ENCODE measurements at places on chromosomes 3 and 15. TPM values are rescaled to one million over a fixed set of nuclear protein-coding genes. Genes with fewer than 3 reads are reported as not detected.

RTP4 gene
- total RNA-seq, result 24.3 TPM

GRCh38 chr15:43209059-43209824, 11.6 kb downstream of the EPB42 start:
- peaks cover 2% of the 10 kb centered on the region for H3K4me1 ChIP-seq
- H3K36me3 ChIP-seq, result no peaks in the 10 kb centered on the region
- DNase-seq, result no peak

- H3K4me1 ChIP-seq, result peaks cover 2% of the 10 kb centered on the region
- no peak for DNase-seq
- no peaks in the 10 kb centered on the region for H3K36me3 ChIP-seq
- H3K27me3 ChIP-seq, result peaks cover 64% of the 10 kb centered on the region
These were observed 938 bp upstream of the SLCO2A1 start for GRCh38 chr3:134030379-134031347.

DNA sequence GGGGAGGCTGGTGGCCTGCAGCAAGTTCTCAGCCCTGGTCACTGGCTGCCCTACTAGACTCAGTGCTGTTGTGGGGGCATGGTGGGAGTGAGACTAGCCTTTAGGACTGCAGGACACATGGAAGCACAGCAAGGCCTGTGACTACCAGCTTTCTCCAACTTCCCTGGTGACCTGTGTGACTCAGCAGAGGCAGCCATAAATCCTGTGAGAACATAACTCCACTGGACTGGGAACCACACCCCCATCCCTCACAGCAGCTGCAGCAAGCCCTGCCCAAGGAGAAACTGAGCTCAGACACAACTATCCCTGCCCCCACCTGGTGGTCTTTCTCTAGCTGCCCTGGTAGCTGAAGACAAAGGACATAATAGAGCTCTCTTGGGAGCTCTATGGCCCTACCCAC, 111.3 kb downstream of the DCLK3 start:
- H3K27ac ChIP-seq, result no peak overlapping the region
- no peaks in the 10 kb centered on the region for H3K4me1 ChIP-seq
- H3K4me3 ChIP-seq, result no peak overlapping the region
- no peaks in the 10 kb centered on the region for H3K36me3 ChIP-seq

GRCh38 chr3:22244761-22245521, 493.9 kb upstream of the ZNF385D start:
- no peaks in the 10 kb centered on the region for H3K27me3 ChIP-seq
- H3K36me3 ChIP-seq, result no peaks in the 10 kb centered on the region
- H3K27ac ChIP-seq, result no peak overlapping the region
- H3K4me1 ChIP-seq, result no peaks in the 10 kb centered on the region

DNA sequence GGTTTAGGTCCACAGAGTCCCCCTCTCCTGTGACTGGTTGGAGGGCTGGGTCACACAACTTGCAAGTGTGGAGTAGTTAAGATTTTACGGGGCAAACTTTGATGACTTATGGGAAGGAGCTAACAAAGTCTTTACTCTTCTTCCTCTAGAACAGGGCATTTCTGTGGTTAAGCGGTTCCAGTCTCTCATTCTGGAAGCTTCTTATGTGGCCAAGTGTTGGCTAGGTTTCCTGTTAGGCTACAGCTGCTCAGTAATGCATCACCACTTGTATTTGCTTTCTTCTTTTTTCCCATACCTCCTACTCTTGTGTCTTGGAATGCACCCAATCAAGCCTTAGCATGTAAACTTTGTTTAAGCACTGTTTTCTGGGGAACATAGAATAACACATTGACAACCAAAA, 100.6 kb upstream of the PLAAT1 start:
- no peak for DNase-seq
- H3K27me3 ChIP-seq, result no peaks in the 10 kb centered on the region
- no peak overlapping the region for H3K4me3 ChIP-seq
- H3K36me3 ChIP-seq, result no peaks in the 10 kb centered on the region
- no peaks in the 10 kb centered on the region for H3K4me1 ChIP-seq

- peaks cover 3% of the 10 kb centered on the region for H3K36me3 ChIP-seq
- H3K4me1 ChIP-seq, result peaks cover 24% of the 10 kb centered on the region
- peak; percentile 84 for DNase-seq
- H3K4me3 ChIP-seq, result peak overlapping the region; percentile 36
These were observed 28.5 kb downstream of the BTD start for GRCh38 chr3:15629860-15630597.

DNA sequence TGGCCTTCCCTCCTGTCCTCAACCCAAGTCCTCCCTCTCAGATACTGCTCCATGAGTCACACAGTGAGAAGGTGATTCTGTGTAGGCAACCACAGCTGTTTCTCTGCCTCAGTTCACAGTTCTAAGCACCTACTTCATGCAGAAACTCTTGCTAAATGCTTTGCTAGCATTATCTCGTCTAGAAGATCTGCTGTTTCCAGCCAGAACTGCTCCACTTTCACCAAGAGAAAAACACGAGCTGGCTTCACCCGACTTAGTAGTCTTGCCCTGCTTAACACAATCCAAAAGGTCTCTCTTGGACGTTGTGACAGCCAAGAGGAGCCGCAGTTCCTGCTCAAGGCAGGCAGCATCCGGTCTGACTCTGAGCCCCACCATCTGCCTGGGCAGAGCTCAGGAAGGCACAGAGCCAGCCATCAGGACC, 272.1 kb downstream of the UACA start:
- H3K4me1 ChIP-seq, result peaks cover 88% of the 10 kb centered on the region
- peaks cover 69% of the 10 kb centered on the region for H3K27me3 ChIP-seq
- no peak overlapping the region for H3K4me3 ChIP-seq
- peak; percentile 58 for DNase-seq

DNA sequence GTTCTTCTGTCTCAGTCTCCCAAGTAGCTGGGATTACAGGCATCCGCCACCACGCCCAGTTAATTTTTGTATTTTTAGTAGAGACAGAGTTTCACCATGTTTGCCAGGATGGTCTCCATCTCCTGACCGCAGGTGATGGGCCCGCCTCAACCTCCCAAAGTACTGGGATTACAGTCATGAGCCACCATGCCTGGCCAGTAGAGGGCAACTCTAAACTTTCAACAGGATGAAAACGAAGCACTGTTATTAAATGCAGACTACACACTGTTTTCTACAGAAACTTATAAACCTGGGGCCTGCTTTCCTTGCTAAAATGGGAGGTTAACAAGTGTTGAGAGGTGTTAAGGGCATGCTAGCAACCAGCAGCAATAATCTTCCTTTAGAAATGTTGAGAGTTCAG, 7.6 kb downstream of the ARPC4 start:
- H3K27me3 ChIP-seq, result no peaks in the 10 kb centered on the region
- peaks cover 69% of the 10 kb centered on the region for H3K36me3 ChIP-seq
- no peak overlapping the region for H3K4me3 ChIP-seq
- no peak for DNase-seq

GRCh38 chr3:150996731-150997130, 24.2 kb upstream of the CLRN1 start:
- no peak overlapping the region for H3K27ac ChIP-seq
- H3K4me1 ChIP-seq, result peaks cover 4% of the 10 kb centered on the region
- H3K27me3 ChIP-seq, result peaks cover 48% of the 10 kb centered on the region
- no peak overlapping the region for H3K4me3 ChIP-seq

CHRM5 gene
- not detected for total RNA-seq

MESD gene
- total RNA-seq, result 27.6 TPM

DNA sequence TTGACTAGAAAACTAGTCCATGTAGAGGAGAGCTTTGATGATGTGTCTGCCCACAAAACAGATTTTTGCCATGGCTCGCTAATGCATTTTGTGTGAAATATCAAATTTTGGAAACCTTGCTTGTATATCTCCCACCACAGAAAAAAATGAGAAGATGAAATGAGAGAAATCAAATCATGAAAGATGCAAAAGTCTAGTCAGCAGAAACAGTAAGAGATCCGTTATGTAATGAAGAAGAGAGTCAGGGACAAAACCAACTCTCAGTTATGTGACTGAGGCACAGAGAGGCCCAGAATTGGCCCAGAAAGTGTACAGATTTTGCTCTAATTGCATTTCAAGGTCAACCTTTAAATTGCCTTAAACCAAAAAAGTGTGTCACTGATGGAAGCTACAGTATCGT, 107.0 kb downstream of the FILIP1L start:
- H3K27me3 ChIP-seq, result no peaks in the 10 kb centered on the region
- peaks cover 6% of the 10 kb centered on the region for H3K36me3 ChIP-seq
- H3K4me3 ChIP-seq, result no peak overlapping the region
- no peak for DNase-seq
- H3K4me1 ChIP-seq, result peaks cover 18% of the 10 kb centered on the region
- no peak overlapping the region for H3K27ac ChIP-seq

POLQ gene
- total RNA-seq, result 34.3 TPM

CCK gene
- total RNA-seq, result not detected

DNA sequence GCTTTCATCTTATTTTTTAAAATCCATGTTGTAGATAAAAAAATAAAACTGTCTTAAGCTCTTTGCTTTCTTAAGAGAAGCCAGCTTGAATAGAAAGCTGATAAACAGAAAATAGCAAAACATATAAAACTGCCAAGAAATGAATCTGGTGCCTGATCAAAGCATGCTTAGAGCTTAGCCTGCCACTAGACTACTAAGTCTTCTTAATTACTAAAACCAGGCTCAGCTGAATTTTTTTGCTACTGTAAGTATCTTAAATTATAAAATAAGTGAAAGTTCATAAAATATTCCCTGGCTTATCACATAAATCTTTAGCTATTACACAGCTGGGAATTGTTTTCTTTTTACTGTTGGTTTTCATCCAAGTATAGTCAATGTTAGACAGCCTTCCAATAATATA, 803.9 kb downstream of the DIPK2A start:
- no peaks in the 10 kb centered on the region for H3K36me3 ChIP-seq
- no peak overlapping the region for H3K4me3 ChIP-seq
- no peaks in the 10 kb centered on the region for H3K4me1 ChIP-seq
- no peaks in the 10 kb centered on the region for H3K27me3 ChIP-seq
- DNase-seq, result no peak

- H3K27ac ChIP-seq, result no peak overlapping the region
- H3K4me1 ChIP-seq, result peaks cover 7% of the 10 kb centered on the region
- no peak for DNase-seq
- H3K27me3 ChIP-seq, result no peaks in the 10 kb centered on the region
These were observed 340.5 kb upstream of the SATB1 start for GRCh38 chr3:18765662-18766061.

DNA sequence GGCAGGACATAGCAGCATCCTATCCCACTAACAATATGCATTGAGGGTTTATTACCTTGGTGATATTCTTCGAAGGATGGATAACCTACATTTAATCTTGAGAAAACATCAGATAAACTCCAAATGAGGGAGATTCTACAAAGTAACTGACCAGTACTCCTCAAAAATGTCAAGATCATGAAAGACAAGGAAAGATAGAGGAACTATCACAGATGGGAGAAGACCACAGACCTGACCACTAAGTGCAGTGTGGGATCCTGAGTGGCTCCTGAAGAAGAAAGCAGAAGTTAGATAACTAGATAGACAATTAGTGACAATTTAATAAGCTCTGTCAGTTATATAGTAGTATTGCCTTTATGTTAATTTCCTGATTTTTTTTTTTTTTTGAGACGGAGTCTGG, 17.7 kb upstream of the CGNL1 start:
- H3K27ac ChIP-seq, result no peak overlapping the region
- H3K4me3 ChIP-seq, result no peak overlapping the region
- peaks cover 14% of the 10 kb centered on the region for H3K27me3 ChIP-seq
- H3K4me1 ChIP-seq, result no peaks in the 10 kb centered on the region

- no peak overlapping the region for H3K27ac ChIP-seq
- no peak for DNase-seq
- peaks cover 24% of the 10 kb centered on the region for H3K27me3 ChIP-seq
- peaks cover 4% of the 10 kb centered on the region for H3K4me1 ChIP-seq
- no peak overlapping the region for H3K4me3 ChIP-seq
These were observed 31.6 kb upstream of the PCSK6 start for GRCh38 chr15:101521069-101521468.

PGBD4 gene
- 3.8 TPM for total RNA-seq

DNA sequence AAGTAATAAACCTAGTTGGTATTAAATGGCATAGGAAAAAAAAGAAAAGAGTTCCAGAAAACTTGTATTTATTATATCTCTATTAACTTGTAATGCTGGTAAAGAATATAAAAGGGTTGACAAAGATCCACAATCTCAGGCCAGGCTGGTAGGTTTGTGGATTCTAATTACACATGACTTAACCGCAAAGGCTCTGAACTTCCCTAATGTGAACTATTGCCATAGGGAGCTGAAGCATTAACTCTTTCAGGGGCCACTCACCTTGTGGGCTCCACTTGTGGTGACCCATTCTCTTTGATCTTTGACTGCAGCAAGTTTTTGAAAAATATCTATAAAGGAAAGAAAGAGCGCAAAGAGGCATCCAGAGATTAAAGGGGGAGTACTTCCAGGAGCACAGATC, 58.5 kb downstream of the NEK10 start:
- H3K27ac ChIP-seq, result no peak overlapping the region
- no peak for DNase-seq
- H3K4me1 ChIP-seq, result peaks cover 4% of the 10 kb centered on the region
- no peak overlapping the region for H3K4me3 ChIP-seq

GRCh38 chr3:135141672-135142071, 346.6 kb downstream of the EPHB1 start:
- no peaks in the 10 kb centered on the region for H3K36me3 ChIP-seq
- no peak for DNase-seq
- H3K27me3 ChIP-seq, result peaks cover 2% of the 10 kb centered on the region
- H3K27ac ChIP-seq, result no peak overlapping the region
- H3K4me3 ChIP-seq, result no peak overlapping the region

GRCh38 chr3:118298133-118298532, 736.5 kb downstream of the IGSF11 start:
- no peaks in the 10 kb centered on the region for H3K27me3 ChIP-seq
- H3K36me3 ChIP-seq, result no peaks in the 10 kb centered on the region
- no peak overlapping the region for H3K4me3 ChIP-seq
- DNase-seq, result no peak
- H3K27ac ChIP-seq, result no peak overlapping the region

KBTBD13 gene
- not detected for total RNA-seq

VIPR1 gene
- total RNA-seq, result 1.9 TPM

- no peak for DNase-seq
- H3K4me1 ChIP-seq, result peaks cover 32% of the 10 kb centered on the region
- peaks cover 9% of the 10 kb centered on the region for H3K27me3 ChIP-seq
- H3K36me3 ChIP-seq, result peaks cover 8% of the 10 kb centered on the region
- H3K27ac ChIP-seq, result no peak overlapping the region
These were observed 136.1 kb upstream of the LIPC start for GRCh38 chr15:58295637-58296215.

DNA sequence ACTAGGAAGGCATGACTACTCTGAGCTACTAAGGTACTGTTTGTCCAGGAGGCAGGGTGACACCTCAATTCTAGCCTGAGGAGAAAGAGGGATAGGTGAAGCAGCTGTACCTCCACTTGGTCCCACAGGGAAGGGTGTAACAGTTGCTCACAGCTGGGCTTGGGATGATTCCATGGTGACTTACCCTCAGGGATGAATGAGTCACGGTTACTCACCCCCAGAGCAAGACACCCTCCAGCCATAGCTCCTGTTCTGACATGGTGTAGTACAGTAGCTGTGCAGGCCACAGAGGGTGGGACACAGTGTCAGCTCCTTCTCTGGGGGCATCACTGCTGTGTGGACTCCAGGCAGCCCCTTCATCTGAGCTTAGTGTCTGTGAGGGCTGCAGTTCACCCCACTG, 868.6 kb upstream of the SEMA6D start:
- no peaks in the 10 kb centered on the region for H3K27me3 ChIP-seq
- H3K4me1 ChIP-seq, result no peaks in the 10 kb centered on the region
- H3K36me3 ChIP-seq, result no peaks in the 10 kb centered on the region
- DNase-seq, result no peak
- H3K27ac ChIP-seq, result no peak overlapping the region
- H3K4me3 ChIP-seq, result no peak overlapping the region

Measured in activated CD8-positive, alpha-beta memory T cell treated with anti-CD3 and anti-CD28 coated beads, Interleukin-2, amount 10 ng/mL, durations not matched to agents 7 days and 5 days (primary cell).